ENCODE measurements at places on chromosomes 2 and 18.

GRCh38 chr18:47790036-47790435 is 140.4 kb downstream of the SMAD2 start:
- no peak for DNase-seq

DNA sequence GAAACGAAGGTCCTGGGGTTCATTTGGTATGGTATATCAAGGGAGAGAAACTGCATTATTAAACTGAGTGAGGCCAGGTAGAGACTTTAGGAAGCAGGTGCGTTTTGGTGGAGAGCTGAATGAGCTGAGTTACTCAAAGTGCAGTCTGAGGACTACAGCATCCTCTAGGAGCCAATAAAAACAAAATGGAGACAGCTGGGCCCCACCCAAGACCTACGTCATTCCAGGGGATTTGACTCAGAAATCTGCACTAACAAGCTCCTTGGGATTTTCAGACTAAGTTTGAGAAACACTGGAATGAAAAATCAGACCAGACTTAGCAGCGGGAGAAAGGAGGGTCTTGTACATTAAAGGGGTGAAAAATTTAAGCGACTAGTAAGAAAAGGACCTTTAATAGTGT is 131.5 kb downstream of the UXS1 start:
- DNase-seq = no peak

GRCh38 chr2:145692971-145693478 is 1173.1 kb upstream of the ZEB2 start:
- no peak for DNase-seq

GRCh38 chr18:70377317-70377799 is 88.5 kb downstream of the SOCS6 start:
- DNase-seq = no peak

GRCh38 chr2:143177096-143177786 is 48.0 kb downstream of the ARHGAP15 start:
- no peak for DNase-seq

All from T-helper 9 cell (primary cell).